ENCODE measurements at places on chromosomes 7 and 10. TPM values are rescaled to one million over a fixed set of nuclear protein-coding genes. Genes with fewer than 3 reads are reported as not detected.

WDR86 gene
- total RNA-seq = not detected

PAPOLB gene
- total RNA-seq = not detected

IFIT1 gene
- 1.0 TPM for total RNA-seq

NT5C2 gene
- 51.8 TPM for total RNA-seq

POM121L12 gene
- not detected for total RNA-seq

TLL2 gene
- total RNA-seq = not detected

TLX1 gene
- total RNA-seq = not detected

CADPS2 gene
- not detected for total RNA-seq

ENKUR gene
- not detected for total RNA-seq

PKD2L1 gene
- 0.17 TPM for total RNA-seq

UBE2D4 gene
- 17.2 TPM for total RNA-seq

LRRC18 gene
- not detected for total RNA-seq

OR9A2 gene
- total RNA-seq = not detected

HECW1 gene
- total RNA-seq = not detected

NCF1 gene
- not detected for total RNA-seq

PKD1L1 gene
- total RNA-seq = 0.05 TPM

OLAH gene
- 0.26 TPM for total RNA-seq

BEND7 gene
- total RNA-seq = not detected

UPK3B gene
- 1.2 TPM for total RNA-seq

All from activated CD4-positive, alpha-beta T cell treated with anti-CD3 and anti-CD28 coated beads, Interleukin-2, amount 10 ng/mL, durations not matched to agents 24 days and 14 days (primary cell).